Psoas muscle (tissue), 8 donors: ENCODE measurements at places on chromosomes 11 and 22.

DNA sequence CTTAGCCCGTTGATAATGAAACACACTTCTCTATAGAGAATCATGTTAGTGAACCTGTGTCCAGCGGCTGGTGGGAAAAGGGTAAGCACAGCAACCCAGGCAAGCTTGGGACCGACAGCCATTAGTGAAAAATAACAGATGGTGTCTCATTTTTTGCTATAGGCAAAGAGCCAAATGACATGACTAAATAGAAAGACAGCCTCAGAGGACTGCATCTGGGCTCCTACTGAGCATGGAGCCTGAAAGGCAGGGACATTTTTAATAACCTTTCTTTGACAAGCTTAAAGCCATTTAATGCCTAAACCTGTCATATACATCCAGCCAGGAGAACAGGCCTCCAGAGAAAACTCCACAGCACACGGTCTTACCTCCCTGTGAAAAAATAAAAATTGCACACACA, 67.0 kb downstream of the FANCF start:
- no peak for DNase-seq
- H3K4me1 ChIP-seq = no peaks in the 10 kb centered on the region
- no peak overlapping the region for H3K4me3 ChIP-seq
- no peaks in the 10 kb centered on the region for H3K36me3 ChIP-seq
- H3K27ac ChIP-seq = no peak overlapping the region
- H3K27me3 ChIP-seq = no peaks in the 10 kb centered on the region

DNA sequence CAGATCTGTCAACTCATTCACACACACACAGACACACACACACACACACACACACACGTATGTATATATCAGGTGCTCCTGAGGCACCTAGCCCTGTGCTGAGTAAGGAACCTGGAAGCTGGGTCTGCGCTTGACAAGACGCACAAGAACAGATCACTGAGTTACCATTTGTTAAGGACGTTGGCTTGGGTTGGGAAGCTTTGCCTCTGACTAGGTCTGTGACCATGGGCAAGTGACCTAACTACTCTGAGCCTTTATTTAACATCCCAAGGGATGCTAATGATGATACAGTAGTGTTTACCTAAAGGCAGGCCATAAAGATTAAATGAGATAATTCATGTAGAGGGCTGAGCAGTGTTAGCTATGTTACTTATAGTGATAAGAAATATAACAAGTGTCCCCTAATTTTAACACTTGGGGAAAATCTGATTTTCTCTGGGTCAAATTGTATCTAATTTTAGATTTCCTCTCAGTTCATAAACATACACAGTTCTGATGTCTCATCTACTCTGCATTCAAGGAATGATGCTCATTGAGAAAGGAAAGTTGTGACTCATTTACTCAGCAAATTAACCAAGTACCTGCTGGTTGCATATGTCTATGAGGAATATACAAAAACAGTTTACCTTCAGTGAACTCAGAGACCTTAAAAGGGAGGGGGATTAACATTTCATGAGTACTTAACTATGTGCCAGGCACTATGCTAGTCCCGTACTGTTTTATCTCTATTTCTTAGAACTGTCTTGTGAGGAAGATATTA, 13.6 kb downstream of the RNF185 start:
- peaks cover 78% of the 10 kb centered on the region for H3K4me1 ChIP-seq
- H3K27ac ChIP-seq = peak overlapping the region; percentile 86
- no peaks in the 10 kb centered on the region for H3K27me3 ChIP-seq
- H3K4me3 ChIP-seq = no peak overlapping the region
- H3K36me3 ChIP-seq = no peaks in the 10 kb centered on the region
- no peak for DNase-seq

DNA sequence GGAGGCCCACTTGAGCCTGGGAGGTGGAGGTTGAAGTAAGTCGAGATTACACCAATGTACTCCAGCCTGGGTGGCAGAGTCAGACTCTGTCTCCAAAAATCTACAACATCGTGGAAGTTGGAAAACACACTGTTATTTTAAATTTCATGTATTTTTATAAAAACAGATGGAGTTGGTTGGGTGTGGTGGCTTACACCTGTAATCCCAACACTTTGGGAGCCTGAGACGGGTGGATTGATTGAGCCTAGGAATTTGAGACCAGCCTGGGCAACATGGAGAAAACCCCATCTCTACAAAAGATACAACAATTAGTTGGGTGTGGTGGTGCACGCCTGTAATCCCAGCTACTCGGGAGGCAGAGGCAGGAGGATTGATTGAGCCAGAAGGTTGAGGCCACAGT, 52.0 kb upstream of the CLTCL1 start:
- H3K27ac ChIP-seq = no peak overlapping the region

GRCh38 chr11:83073258-83073657, 1.6 kb upstream of the RAB30 start:
- peaks cover 46% of the 10 kb centered on the region for H3K4me1 ChIP-seq
- H3K27ac ChIP-seq = peak overlapping the region; percentile 90
- H3K36me3 ChIP-seq = peaks cover 5% of the 10 kb centered on the region
- peak overlapping the region; percentile 68 for H3K4me3 ChIP-seq
- H3K27me3 ChIP-seq = no peaks in the 10 kb centered on the region
- DNase-seq = no peak

GRCh38 chr11:44574610-44575287, 9.3 kb downstream of the CD82 start:
- peaks cover 37% of the 10 kb centered on the region for H3K4me1 ChIP-seq
- DNase-seq = no peak
- H3K36me3 ChIP-seq = no peaks in the 10 kb centered on the region
- no peak overlapping the region for H3K4me3 ChIP-seq
- no peaks in the 10 kb centered on the region for H3K27me3 ChIP-seq

- DNase-seq = no peak
- H3K27me3 ChIP-seq = no peaks in the 10 kb centered on the region
- H3K4me3 ChIP-seq = no peak overlapping the region
- H3K36me3 ChIP-seq = peaks cover 16% of the 10 kb centered on the region
Measured at GRCh38 chr11:82999232-82999631, 72.5 kb downstream of the RAB30 start.
